Effector memory CD4-positive, alpha-beta T cell (primary cell): ENCODE measurements at places on chromosomes 3 and 15.
A peak's percentile ranks its signal among the peaks of the same experiment; 100 is the strongest.

GRCh38 chr3:196060834-196061233 lies 21.1 kb downstream of the TFRC start:
- DNase-seq: no peak
- H3K27ac ChIP-seq: no peak overlapping the region
- H3K27me3 ChIP-seq: no peaks in the 10 kb centered on the region
- no peak overlapping the region for H3K4me3 ChIP-seq
- H3K4me1 ChIP-seq: no peaks in the 10 kb centered on the region

DNA sequence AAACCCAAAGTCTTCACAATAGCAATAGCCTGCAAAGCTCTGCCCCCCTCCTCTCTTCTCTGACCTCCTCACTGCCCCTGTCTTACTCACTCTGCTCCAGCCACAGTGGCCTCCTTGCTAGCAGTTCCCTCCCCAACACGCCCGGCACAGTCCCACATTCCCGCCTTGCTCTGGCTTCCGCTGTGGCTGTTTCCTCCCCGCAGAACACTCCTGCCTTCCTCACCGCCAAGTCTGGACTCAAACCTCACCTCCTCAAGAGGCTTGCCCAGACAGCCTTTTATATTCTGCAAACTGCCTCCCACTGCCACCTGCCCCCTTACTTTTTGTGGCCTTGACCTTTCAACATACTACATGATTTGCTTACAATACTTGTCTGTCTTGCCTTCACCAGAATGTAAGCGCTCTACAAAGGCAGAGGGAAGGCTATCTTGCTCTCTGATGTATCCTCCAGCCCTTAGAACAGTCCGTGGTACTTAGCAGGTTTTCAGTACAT lies 406 bp upstream of the MPI start:
- peak overlapping the region; percentile 79 for H3K27ac ChIP-seq
- DNase-seq: no peak
- peaks cover 26% of the 10 kb centered on the region for H3K4me1 ChIP-seq
- peak overlapping the region; percentile 94 for H3K4me3 ChIP-seq

GRCh38 chr3:119437691-119438258 lies 25.6 kb downstream of the TMEM39A start:
- no peak overlapping the region for H3K4me3 ChIP-seq
- no peaks in the 10 kb centered on the region for H3K4me1 ChIP-seq
- no peak for DNase-seq
- H3K36me3 ChIP-seq: peaks cover 72% of the 10 kb centered on the region

DNA sequence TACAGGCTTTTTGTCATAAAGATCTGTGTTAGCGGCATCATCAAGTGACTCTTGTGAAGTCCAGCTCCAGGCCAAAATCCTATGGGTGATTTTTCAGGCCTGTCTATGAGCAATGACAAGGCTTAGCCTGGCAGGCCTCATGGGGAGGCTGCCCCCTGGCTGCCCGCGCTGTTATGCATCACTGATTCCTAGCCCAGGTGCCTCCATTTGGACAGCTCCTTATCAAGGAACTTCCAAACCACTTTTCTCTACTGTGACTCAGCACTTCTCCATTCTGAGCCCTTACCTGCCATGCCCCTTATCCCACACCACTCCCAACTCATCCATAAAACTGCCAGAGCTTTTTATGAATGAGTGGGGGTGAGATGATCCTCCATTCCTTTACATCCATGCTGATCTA lies 91.5 kb upstream of the C3orf80 start:
- no peaks in the 10 kb centered on the region for H3K36me3 ChIP-seq
- no peaks in the 10 kb centered on the region for H3K4me1 ChIP-seq
- no peaks in the 10 kb centered on the region for H3K27me3 ChIP-seq
- no peak for DNase-seq
- H3K4me3 ChIP-seq: no peak overlapping the region

GRCh38 chr3:10857235-10857634 lies 41.2 kb downstream of the SLC6A11 start:
- H3K4me1 ChIP-seq: no peaks in the 10 kb centered on the region
- no peak overlapping the region for H3K27ac ChIP-seq
- H3K36me3 ChIP-seq: no peaks in the 10 kb centered on the region

GRCh38 chr3:171095063-171095462 lies 68.5 kb upstream of the SLC2A2 start:
- H3K36me3 ChIP-seq: peaks cover 46% of the 10 kb centered on the region
- no peak for DNase-seq
